ENCODE measurements at places on chromosomes 3 and 15.

- no peak for DNase-seq
These were observed 339.8 kb upstream of the RARB start for GRCh38 chr3:25088284-25088683.

DNA sequence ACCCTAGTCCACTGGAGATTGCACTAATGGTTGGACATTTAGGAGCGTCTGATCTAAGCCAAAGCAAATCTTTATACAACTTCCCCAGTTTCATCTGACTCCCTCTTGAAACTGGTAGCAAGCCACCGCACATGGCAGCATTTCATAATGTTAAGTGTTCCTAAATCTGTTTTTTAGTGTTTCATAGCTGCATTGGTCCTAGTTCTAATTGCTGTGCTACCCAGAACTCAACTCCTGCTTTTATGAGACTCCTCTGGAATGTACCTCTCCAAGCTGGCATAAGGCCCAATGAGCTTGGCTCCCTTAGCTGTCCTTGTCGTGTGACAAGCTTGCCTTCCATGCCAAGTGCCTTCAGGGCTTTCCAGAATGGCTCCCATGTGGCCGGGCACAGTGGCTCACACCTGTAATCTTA lies 65.3 kb upstream of the FLNB start:
- DNase-seq, result no peak

- DNase-seq, result no peak
These were observed 12.6 kb downstream of the LIMD1 start for GRCh38 chr3:45606991-45607712.

GRCh38 chr15:66621491-66622467 lies 56.0 kb upstream of the LCTL start:
- DNase-seq, result no peak

DNA sequence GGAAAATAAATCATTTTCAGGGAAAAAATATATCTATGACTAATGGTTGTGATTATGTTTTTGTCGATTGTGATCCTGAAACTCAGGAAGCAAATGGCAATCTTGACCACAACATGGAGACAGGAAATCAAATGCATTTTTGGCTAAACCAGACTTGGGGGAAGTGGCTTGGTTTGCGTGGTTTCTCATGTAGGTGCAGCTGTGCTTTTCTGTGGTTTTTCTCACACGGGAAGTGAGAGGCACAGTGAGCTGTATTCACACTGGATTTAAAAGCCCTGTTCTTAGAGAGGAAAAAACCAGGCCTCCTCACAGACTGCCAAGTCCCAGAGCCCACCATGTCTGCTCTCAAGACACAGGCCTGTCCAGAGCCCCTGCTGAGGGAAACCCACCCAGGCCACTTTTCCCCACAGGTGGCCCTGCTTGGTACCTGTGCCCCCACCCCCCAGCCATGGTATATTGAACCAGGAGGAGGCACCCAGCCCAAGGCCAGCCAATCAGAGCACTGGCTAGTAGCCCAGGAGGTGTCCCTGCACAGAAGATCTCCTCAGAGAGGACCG lies 46.1 kb downstream of the BTD start:
- no peak for DNase-seq

GRCh38 chr15:62391641-62392262 lies 226.7 kb upstream of the C2CD4B start:
- no peak for DNase-seq

GRCh38 chr15:90882781-90883525 lies 1.4 kb upstream of the FES start:
- no peak for DNase-seq

- peak; percentile 12 for DNase-seq
These were observed 950 bp upstream of the CNTN4 start for GRCh38 chr3:2097641-2098191.

DNA sequence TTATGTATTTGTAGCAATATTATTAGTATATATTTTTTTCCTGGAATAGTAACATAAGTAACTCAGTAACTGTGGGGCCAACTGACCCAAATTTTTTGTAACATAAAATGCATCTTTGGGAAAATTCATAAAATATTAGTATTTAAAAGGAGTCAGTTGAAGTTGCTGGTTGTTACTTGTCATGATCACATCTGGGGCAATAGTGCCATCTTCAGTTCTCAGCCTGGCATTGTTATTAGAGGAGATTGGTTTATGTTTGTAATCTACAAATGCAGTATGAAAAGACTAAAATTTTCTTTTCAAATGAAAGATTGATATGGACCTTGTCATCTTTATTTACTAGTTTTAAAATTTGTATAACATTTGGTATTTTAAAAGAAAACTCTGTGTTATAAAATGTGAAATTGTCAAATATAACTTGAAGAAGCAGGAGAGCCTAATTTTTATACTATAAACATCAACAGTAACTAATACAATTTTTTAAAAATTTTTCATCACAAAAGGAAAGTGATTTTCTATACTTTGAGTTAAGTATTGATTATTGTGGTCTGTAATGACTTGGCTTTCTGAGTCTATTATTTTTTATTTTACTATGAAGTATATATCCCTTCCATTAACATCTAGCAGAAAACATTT lies 38.8 kb upstream of the MLF1 start:
- peak; percentile 10 for DNase-seq

DNA sequence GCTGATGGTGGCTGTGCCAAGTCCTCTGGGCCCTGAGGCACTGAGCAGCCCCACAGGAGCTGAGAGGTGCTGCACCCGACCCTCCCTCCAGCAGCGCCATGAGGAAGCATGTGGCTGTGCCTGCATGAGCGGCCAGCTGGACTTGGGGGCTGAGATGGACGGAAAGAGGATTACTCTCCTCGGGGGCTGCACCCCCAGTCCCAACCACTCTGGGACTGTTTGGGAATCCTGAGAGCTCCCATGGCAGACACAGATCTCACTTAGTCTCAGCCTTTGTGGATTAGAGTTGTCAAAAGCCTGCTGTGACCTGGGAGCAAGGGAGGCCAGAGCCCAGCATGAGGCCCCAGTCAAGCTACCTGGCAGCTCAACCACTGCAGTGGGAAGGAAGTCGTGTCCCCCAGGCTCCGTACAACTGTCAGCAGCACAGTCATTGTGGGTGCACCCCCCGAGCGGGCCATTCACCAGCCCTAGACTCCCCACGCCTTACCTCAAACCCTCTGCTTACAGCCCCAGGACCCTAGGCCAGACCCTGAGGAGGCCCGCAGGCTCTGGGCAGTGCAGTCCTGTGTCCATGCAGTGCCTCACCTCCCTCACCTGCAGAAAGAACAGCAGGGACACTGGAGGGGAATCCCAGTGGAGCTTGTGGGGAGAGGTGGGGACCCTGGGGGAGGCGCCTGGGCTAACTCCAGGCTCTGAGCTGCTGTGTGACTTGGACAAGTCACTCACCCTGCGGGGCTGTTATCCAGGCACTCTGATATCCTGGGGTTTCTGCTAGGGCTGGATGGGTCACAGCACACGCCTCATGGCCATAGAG lies 17.1 kb downstream of the PRR23E start:
- DNase-seq, result no peak
